ENCODE measurements at places on chromosomes 1 and 21. TPM values are rescaled to one million over a fixed set of nuclear protein-coding genes. Genes with fewer than 3 reads are reported as not detected.
A peak's percentile ranks its signal among the peaks of the same experiment; 100 is the strongest.

LRRIQ3 gene
- total RNA-seq = 1.1 TPM

TMEM52 gene
- total RNA-seq = 2.1 TPM

LYPD8 gene
- not detected for total RNA-seq

CELSR2 gene
- 2.7 TPM for total RNA-seq

OR2T4 gene
- total RNA-seq = not detected

CACNA1S gene
- total RNA-seq = not detected

HPDL gene
- 37.5 TPM for total RNA-seq

TNNT2 gene
- total RNA-seq = not detected

GRCh38 chr1:111480674-111481073 is 6.9 kb downstream of the C1orf162 start:
- DNase-seq = no peak

- no peak for DNase-seq
Observed at GRCh38 chr1:26626994-26627393, 68.8 kb upstream of the ARID1A start.

DNA sequence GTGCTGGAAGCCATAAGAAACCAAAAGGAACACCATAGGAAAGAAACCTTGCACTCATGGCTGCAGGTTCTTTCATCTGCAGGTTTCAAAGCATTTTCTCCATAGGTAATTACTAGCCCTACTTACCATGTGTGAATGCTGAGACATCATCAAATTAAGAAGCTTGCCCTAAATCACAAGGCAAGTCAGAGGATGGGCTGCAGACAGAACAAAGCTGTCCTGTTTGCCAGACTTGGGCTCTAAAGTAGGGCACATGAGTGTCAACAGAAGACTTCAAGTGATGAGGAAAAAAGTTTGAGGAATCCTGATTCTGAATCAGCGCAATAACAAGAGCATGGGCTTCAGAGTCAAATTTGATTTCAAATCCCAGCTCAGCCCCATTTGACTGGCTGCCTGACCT is 5.8 kb upstream of the EPS15 start:
- DNase-seq = no peak

GRCh38 chr1:43439781-43440180 is 13.9 kb downstream of the HYI start:
- DNase-seq = no peak

DNA sequence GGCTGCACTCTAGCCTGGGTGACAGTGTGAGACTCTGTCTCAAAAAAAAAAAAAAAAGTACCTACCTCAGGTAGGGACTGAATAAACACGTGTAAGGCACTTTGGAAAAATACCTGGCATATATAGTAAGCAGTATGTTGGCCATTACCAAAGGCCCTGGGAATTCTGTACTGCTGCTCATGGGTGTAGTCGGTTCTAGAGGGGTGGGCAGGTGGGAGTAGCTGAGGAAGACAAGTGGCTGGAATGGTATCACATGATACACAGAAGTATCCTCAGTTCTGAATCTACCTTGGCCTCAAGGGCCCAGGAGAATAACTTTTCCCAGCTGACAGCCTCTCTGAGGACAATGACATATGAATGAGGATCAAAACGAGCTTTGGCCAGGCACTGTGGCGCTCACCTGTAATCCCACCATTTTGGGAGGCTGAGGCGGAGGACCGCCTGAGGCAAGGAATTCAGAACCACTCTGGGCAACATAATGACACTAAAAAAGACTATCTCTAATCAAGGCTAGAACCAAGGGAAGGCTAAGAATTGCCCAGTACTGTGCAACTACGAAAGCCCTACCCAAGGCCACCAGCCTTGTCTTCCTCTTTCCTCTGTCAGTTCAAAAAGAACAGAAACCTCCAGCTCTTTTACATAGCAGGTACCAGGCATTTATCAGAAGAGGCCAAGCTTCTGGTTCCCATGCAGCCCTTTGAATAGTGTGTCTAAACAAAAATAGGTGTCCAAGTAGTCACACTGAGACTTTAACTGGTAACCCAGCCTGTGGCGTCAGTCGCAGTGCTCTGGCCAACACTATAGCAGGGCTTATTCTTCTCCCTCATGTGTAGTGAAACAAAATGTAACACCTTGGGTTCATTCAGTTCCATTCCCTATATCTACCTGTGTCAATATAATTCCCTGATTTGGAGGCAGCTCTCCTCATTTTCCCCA is 10.2 kb downstream of the MMACHC start:
- DNase-seq = no peak

- DNase-seq = no peak
Observed at GRCh38 chr1:155071701-155072100, 6.9 kb upstream of the EFNA3 start.

GRCh38 chr1:203628201-203629015 is 1.8 kb downstream of the ATP2B4 start:
- DNase-seq = no peak

- no peak for DNase-seq
Observed at GRCh38 chr1:65440322-65440900, 19.9 kb downstream of the LEPR start.

- DNase-seq = no peak
Observed at GRCh38 chr1:107389410-107390396, 248.9 kb downstream of the NTNG1 start.

DNA sequence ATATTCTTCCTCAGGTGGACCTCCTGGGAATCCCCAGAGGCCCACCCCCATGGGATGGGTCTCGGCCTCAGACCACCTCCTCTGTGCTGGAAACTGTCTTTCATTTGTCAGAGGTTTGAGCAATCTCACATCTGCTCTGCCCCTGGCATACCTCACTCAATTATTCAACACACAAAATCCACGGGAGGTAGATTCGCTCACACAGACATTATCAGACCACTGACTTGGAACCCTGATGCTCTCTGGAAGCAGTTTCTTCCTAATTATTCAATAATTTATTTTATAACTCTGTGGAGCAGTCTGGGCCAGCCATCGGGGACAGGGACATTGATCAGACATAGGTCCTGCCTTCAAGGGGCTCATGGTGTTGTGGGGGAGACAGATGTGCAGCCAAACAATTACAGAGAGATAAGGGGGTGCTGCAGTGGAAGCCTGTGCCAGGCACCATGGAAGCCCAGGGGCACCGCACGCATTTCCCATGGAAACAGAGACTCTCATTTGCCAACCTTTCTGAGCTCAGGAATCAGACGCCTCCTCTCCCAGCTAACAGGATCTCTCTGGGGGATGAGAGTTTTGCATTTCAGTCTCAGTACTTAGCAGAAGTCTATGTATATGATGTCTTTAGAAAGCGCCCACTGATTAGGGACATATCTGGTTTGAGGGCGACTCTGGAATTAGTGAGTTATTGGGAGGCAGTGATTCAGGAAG is 96.5 kb downstream of the HMGB4 start:
- DNase-seq = no peak

DNA sequence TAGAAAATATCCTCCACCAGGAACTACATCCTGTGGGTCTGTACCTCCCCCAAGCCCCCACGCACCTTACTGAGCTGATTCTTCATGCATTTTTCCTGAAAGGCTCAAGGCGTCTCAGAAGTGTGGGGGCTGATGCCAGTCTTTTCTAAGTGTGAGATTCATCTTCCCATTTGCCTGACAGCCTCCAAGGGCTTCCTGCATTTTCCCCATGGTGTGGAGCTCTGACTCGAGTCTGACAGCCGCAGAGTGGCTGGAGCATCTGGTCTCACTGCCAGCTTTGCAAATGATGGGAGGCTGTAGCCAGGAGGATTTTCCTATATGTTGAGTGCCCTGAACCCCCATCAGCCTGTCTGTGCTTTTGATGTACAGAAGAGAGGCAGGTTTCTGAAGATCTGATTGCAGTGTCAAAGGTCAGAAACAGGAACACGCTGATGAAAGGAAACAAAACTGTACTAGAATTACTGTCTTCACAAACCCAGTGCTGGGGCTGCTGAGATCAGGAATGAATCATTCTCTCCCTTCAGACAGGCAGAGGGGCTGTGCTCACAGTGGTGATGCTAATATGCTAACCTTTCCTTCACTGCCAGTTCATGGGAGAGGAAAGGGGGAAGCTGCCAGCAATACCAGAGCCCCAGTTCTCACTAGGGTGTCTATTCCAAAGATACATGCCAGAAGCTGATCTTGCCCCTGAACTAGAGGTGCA is 201.5 kb upstream of the C1orf174 start:
- DNase-seq = no peak

DNA sequence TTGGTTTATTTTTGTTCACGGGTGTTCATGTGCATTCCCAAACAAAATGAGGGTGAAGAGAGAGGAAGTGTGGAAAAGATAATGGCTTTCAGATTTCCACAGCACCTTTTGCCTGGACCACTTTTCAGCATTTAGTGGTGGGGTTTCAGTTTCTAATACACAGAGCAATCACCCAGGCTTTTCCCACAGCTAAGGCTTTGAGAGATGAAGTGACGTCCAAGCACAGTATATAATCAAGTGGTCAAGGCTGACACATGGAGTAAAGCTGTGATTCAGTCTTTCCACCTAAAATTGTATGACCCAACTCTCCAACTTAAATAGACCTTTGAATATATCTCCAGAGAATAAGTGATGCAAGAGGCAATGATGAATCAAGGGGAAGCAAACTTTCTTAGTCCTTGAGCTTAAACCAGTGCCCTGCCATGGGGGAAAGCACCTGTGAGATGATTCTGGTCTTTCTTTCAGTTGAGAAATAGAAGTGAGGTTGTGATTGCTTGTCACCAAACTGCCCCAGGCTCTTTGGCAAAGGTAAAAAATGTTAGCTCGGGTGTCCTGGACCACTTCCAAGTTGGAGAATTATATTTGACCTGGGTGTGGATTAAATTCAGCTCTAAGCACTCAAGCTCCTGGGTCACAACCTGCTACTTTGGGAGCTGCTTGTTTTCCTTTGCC is 2.4 kb upstream of the PIK3R3 start:
- DNase-seq = peak; percentile 10

GRCh38 chr1:77533660-77534305 is 148.7 kb downstream of the ZZZ3 start:
- DNase-seq = peak; percentile 67

GRCh38 chr1:10271869-10272268 is 61.5 kb downstream of the KIF1B start:
- no peak for DNase-seq

DNA sequence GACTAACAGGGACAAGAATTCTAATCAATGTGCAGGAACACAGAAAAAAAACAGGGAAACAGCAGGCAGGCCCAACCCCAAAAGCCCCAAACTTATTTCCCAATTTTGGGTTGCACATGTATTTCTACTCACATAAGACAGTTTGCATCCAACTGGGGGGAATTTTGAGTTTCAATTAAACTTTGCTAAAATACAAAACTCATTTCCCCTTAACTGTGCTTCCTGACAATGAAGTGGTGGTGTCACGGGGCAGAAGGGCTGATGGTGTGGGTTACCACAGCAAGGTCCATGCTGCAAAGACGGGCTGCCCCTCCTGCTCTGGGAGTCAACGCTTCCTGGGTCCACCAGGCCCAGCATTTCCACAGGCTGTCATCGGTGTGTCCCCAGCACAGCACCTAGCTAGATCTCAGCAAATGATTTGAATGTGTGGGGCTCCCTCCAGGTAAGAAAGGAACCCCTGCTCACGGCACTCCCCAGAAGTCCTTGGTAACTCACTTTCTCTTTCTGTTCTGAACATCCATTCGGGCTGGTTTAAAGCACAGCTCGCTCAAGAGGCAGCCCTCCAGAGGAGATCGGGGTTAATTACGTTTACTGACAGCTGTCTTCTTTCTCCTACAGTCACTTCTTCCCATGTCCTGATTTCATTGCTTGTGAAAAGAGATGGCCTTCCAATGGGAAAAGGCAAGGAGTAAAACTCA is 27.4 kb downstream of the HIVEP3 start:
- DNase-seq = peak; percentile 71

- DNase-seq = no peak
Observed at GRCh38 chr1:151964510-151964909, 29.1 kb downstream of the S100A10 start.

- DNase-seq = no peak
Observed at GRCh38 chr1:198876371-198876871, 237.6 kb downstream of the PTPRC start.

GRCh38 chr1:71587961-71588360 is 507.1 kb upstream of the ZRANB2 start:
- no peak for DNase-seq

GRCh38 chr1:109193653-109194590 is 19.8 kb upstream of the SARS1 start:
- peak; percentile 77 for DNase-seq

DNA sequence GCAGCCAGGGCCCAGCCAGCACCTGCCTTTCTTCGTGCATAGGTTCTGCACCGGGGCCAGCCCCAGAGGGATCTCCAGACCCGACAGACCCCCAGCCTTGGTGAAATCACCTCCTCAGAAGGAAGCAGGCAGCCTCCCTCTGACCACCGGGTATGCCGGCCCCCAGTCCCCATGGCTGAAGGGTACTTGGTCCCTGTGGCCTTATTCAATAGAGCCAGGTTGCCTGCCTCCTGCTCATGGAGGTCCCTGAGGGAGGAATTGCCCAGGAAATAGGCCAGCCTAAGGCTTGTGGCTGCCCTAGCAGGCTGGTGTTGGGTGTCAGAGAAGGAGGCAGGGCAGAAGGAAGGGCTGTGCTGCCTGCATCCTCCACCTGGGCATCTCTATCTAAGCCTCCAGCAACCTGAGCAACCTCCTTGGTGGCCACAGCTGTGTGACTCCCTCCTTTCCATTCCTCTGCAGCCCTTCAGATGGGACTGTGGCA is 338.2 kb upstream of the VAMP3 start:
- no peak for DNase-seq

DNA sequence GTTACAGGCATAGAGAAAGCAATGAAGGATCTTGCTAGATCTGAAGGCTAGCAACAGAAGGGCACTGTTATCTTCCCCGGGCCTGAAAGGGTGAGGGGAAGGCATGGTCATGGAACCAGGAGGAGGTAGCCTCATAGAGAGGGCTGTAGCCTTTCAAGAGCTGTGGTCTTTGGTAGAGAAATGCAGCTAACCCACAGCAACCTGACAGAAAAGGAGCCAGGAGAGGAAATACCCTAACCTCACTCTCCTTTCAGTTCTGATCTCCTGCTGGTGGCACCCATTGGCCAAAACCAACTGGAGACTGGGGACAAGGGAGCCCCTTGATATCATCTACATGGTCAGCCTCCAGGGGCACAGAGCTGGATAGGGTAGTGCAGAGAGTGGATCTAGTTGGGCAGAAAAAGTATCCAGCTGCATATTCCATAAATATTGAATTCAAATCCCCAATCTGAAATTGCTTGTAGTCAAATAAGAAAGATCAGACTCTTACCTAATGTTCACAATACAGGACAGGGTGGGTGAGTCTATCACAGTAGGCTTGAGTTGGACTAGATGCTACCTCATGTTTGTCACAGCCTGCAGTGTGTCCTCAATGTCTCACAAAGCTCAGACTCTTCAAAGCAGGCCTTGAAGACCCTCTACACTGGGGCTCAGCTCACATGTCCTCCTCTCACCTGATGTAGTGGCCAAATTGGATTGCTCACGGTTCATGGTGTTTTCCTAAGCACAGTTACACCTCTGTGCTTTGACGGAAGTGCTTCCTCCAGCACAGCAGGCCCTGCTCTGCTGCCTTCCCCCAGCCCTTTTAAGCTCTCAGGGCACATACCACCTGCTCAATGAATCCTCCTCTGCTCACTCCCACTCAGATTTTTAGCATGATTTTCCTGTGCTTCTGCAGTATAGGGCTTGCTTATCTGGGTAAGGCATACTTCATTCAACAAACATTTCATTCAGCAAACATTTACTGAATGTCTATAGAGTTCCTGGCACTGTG is 74.1 kb upstream of the JUN start:
- DNase-seq = peak; percentile 54

- DNase-seq = peak; percentile 74
Observed at GRCh38 chr1:23657659-23658275, 33.8 kb upstream of the RPL11 start.

- DNase-seq = peak; percentile 44
Observed at GRCh38 chr1:39398278-39399021, 93.0 kb upstream of the BMP8A start.
